ENCODE measurements at places on chromosomes 3 and 15. TPM values are rescaled to one million over a fixed set of nuclear protein-coding genes. Genes with fewer than 3 reads are reported as not detected.

DNA sequence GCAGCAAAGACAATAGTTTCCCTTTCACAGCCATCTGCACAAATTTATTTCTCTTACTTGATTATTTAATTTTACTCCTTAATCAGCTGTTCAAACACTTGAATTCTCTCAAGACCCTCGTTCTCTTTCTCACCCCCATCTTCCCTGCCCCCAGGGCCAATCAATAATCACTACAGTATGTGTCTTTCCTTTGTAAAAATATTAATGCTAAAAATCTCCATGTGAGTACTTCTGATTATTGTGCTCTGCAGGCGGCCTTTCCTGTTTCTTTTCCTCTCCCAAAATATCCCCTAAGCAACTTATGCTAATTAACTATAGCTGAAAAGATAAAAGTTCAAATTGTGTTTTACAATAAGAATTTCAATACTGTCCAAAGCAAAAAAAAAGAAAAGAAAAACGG is 617.0 kb upstream of the CBLB start:
- no peaks in the 10 kb centered on the region for H3K4me1 ChIP-seq
- no peak overlapping the region for H3K27ac ChIP-seq
- no peaks in the 10 kb centered on the region for H3K36me3 ChIP-seq
- DNase-seq, result no peak
- no peaks in the 10 kb centered on the region for H3K27me3 ChIP-seq

- no peak overlapping the region for H3K4me3 ChIP-seq
- H3K27me3 ChIP-seq, result no peaks in the 10 kb centered on the region
- H3K36me3 ChIP-seq, result no peaks in the 10 kb centered on the region
- no peak for DNase-seq
- no peak overlapping the region for H3K27ac ChIP-seq
These were observed 34.9 kb upstream of the ST6GAL1 start for GRCh38 chr3:186895406-186895805.

DNA sequence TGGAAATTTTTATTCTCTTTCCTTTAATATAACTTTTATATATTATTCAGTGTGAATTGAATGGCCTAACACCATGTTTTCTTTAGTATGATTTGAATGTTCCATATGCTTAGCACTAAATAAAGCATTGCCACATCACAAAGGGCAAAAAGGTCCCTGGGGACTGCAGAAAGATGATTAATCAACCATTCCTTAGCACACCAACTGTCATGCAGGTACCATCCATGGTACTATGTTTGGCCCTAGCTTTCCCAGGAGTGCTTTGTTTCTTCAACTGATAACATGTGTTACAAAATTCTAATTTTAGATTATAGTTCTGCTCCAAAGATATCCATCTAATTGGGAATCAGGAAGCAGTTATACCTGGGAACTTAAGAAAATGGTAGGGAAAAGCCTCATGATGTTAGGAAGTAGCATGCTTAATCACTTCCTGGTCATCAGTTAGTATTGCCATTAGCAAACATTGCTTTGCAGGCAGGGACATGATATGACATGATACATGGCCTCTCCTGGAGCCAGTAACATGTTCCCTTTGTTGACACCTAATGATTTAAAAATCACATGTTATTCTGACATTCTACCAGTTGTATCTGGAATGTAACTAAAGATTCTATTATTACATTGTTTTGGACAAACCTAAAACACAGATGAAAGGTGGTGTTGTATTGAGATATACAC is 712.6 kb upstream of the GBE1 start:
- no peaks in the 10 kb centered on the region for H3K36me3 ChIP-seq
- H3K4me3 ChIP-seq, result no peak overlapping the region
- H3K27me3 ChIP-seq, result no peaks in the 10 kb centered on the region
- H3K27ac ChIP-seq, result no peak overlapping the region
- no peaks in the 10 kb centered on the region for H3K4me1 ChIP-seq

- H3K36me3 ChIP-seq, result no peaks in the 10 kb centered on the region
- no peak overlapping the region for H3K27ac ChIP-seq
- no peaks in the 10 kb centered on the region for H3K27me3 ChIP-seq
- H3K4me1 ChIP-seq, result no peaks in the 10 kb centered on the region
These were observed 410.6 kb downstream of the RAP2B start for GRCh38 chr3:153572654-153573053.

The STAC gene
- 3.9 TPM for total RNA-seq

The FES gene
- 47.4 TPM for total RNA-seq

DNA sequence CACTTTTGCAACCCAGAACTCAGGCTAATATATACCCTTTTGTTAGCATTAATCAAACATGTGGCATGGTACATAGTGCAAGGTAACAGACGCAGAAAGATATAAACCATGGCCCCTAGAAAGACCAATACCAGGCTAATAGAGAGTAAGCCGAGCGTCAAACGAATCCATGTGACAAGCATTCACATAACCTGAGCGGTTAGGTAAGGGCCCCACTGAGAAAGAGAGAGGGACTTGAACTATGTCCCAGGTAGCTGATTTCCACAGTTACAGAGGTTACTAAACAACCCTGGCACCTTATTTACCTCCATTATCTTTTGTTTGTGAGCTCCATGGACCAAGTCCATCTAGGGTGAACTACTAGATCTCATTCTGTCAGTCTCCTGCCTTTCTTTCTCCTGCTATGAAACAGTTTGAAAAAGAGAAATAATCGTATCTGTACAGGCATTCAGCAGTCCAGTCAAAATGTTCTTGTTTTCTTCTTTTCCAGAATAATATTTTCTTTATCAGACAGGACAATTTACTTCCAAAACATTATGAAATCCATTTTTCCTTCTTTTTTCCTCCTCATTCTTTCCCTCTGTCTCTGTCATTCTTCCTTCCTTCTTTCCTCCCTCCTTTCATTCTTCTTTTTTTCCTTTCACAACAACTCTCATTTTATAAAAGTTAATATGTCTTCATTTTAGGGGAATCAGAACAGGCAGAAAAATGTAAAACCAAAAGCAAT is 30.5 kb upstream of the TNFSF10 start:
- H3K4me1 ChIP-seq, result peaks cover 22% of the 10 kb centered on the region
- H3K4me3 ChIP-seq, result no peak overlapping the region
- no peak overlapping the region for H3K27ac ChIP-seq
- DNase-seq, result no peak
- no peaks in the 10 kb centered on the region for H3K27me3 ChIP-seq

DNA sequence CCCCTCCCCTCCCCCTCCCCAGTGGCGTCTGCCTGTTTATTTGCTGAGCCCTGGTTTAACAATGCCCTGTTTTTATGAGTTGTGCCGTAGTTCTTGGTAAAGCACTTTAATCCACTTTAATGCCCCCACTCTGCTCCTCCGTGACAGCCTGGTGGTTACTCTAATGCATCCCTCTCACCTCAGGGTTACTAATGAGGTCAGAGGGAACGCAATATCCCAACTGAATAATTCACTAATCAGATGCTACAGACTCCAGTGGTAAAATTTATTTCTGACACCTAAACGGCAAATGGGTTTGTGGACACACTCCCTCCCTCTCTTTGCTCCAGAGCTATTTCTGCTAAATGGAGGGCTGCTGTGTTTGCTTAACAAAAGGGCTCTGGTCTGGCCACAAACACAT is 26.1 kb upstream of the NTRK3 start:
- no peaks in the 10 kb centered on the region for H3K36me3 ChIP-seq
- DNase-seq, result no peak
- no peak overlapping the region for H3K27ac ChIP-seq
- no peaks in the 10 kb centered on the region for H3K4me1 ChIP-seq

GRCh38 chr3:101796077-101796680 is 17.2 kb downstream of the NXPE3 start:
- no peak overlapping the region for H3K4me3 ChIP-seq
- DNase-seq, result no peak
- H3K36me3 ChIP-seq, result no peaks in the 10 kb centered on the region

DNA sequence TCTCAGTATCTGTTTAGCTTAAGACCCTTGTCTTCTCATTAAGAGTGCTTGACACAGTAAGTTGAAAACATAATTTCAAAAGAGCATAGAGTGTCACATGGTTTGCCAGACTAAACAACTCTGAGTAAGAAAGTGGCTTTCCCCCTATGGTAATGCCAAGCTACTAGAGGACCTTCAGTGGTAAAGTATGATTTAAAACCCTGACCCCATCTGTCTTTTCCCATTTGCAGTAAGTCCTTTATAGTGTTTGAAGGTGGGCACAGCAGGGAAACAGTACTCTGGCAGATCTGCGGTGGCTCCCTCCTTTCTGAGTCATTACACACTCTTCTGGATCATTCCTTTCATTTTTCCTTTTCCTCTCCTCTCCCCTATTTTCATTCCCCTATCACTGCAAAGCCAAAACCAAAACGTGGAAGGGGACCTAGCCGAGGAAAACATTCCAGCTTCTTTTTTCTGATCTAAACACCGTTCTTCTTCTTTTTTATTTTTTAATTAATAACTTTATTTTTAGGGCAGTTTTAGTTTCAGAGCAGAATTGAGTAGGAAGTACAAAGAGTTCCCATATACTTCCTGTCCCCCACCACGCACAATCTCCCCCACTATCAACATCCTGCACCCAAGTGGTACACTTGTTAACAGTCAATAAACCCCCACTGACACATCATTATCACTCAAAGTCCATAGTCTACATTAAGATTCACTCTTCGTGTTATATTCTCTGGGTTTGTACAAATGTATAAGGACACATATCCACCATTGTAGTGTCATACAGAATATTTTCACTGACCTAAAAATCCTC is 74.7 kb downstream of the PPARG start:
- no peak for DNase-seq
- H3K27me3 ChIP-seq, result no peaks in the 10 kb centered on the region
- no peak overlapping the region for H3K4me3 ChIP-seq
- no peaks in the 10 kb centered on the region for H3K4me1 ChIP-seq

GRCh38 chr3:171195686-171196085 is 169.2 kb upstream of the SLC2A2 start:
- no peak overlapping the region for H3K4me3 ChIP-seq
- no peak for DNase-seq
- no peaks in the 10 kb centered on the region for H3K27me3 ChIP-seq
- no peak overlapping the region for H3K27ac ChIP-seq
- peaks cover 6% of the 10 kb centered on the region for H3K4me1 ChIP-seq

The SEMA3F gene
- 78.1 TPM for total RNA-seq

GRCh38 chr3:69252631-69253030 is 130.2 kb upstream of the LMOD3 start:
- no peaks in the 10 kb centered on the region for H3K4me1 ChIP-seq
- no peak overlapping the region for H3K4me3 ChIP-seq
- no peak for DNase-seq
- no peaks in the 10 kb centered on the region for H3K27me3 ChIP-seq

DNA sequence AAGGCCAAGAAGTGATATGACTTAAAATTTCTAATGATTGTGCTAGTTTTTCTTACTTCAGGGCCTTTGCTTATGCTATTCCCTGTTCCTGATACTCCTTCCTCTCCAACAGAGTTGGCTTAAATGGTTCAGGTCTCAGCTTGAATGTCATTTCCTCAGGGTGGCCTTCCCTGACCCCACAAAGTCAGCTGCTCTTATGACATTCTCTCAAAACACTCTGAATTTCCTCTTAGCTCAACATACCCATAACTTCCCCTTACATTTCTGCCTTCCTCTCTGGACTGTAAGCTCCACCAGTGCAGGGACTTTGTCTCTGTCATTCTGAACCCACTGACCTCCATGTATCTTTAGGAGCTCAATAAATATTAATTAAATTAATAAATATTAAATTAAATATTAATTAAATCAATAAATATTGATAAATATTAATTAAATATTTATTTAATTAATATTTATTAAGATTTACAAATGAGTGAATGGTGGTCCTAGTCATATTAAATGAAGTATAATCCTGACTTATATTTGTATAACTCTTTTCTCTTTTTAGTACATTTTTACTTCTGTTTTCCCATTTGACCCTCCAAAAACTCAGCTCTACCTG is 17.9 kb upstream of the TMCC1 start:
- no peaks in the 10 kb centered on the region for H3K27me3 ChIP-seq
- no peak overlapping the region for H3K27ac ChIP-seq
- no peaks in the 10 kb centered on the region for H3K4me1 ChIP-seq
- no peak for DNase-seq
- no peak overlapping the region for H3K4me3 ChIP-seq
- no peaks in the 10 kb centered on the region for H3K36me3 ChIP-seq

GRCh38 chr15:73474785-73475184 is 31.8 kb downstream of the REC114 start:
- no peak overlapping the region for H3K4me3 ChIP-seq
- DNase-seq, result no peak
- H3K27ac ChIP-seq, result no peak overlapping the region
- no peaks in the 10 kb centered on the region for H3K36me3 ChIP-seq
- no peaks in the 10 kb centered on the region for H3K27me3 ChIP-seq
- no peaks in the 10 kb centered on the region for H3K4me1 ChIP-seq

DNA sequence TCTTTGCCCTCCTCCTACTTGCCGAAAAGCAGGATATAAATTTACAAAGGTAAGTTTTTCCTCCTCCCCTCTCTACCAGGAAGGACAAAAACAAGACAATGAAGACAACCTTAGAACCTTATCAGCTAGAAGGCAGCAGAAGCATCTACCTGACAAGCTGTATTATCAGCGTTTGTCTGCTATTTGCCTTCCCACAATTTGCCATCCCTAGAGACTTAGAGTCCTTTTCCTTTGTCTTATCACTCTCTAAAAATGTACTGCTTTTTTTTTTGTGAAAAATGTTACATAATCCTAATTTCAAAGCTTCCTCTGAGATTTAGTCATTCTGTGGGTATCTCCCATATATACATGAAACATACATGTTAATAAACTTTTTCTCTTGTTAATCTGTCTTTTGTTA is 176.9 kb upstream of the PROK2 start:
- no peak overlapping the region for H3K27ac ChIP-seq
- H3K4me3 ChIP-seq, result no peak overlapping the region
- no peaks in the 10 kb centered on the region for H3K4me1 ChIP-seq
- no peaks in the 10 kb centered on the region for H3K36me3 ChIP-seq
- DNase-seq, result no peak

The MYL3 gene
- not detected for total RNA-seq

GRCh38 chr3:81776643-81777042 is 15.2 kb upstream of the GBE1 start:
- H3K27me3 ChIP-seq, result no peaks in the 10 kb centered on the region
- no peak overlapping the region for H3K4me3 ChIP-seq
- no peaks in the 10 kb centered on the region for H3K36me3 ChIP-seq
- no peaks in the 10 kb centered on the region for H3K4me1 ChIP-seq
- H3K27ac ChIP-seq, result no peak overlapping the region

GRCh38 chr15:96237002-96237401 is 93.5 kb upstream of the NR2F2 start:
- H3K27ac ChIP-seq, result no peak overlapping the region
- DNase-seq, result no peak
- H3K36me3 ChIP-seq, result no peaks in the 10 kb centered on the region
- H3K4me1 ChIP-seq, result peaks cover 18% of the 10 kb centered on the region
- H3K27me3 ChIP-seq, result no peaks in the 10 kb centered on the region

DNA sequence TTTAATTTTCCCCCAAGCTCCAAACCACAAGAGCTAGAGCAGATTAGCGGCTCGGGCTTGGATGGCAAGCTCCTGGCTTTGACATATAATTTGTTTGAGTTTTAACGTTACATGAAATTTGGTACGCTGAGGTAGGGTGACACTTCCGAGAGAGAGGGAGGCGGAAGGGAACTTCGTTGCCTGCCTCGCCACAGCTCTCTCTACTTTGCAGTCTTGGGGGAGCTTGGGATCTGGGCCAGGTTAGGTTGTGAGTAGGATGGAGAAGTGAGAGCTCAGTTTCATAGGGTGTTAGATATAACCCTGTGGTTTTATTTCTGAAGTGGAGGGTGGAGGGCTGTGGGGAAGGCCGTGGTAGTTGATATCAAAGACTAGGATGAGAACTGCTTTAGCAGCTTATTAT is 39.7 kb downstream of the LRTM1 start:
- no peak for DNase-seq
- peaks cover 38% of the 10 kb centered on the region for H3K4me1 ChIP-seq
- H3K27ac ChIP-seq, result no peak overlapping the region
- H3K36me3 ChIP-seq, result no peaks in the 10 kb centered on the region
- H3K27me3 ChIP-seq, result no peaks in the 10 kb centered on the region

Measured in vagina (tissue), 2 donors.